ENCODE measurements at places on chromosomes 4 and X. TPM values are rescaled to one million over a fixed set of nuclear protein-coding genes. Genes with fewer than 3 reads are reported as not detected.

Gene MEPE
- total RNA-seq: not detected

Gene TLR8
- not detected for total RNA-seq

Gene AFF1
- 110 TPM for total RNA-seq

DNA sequence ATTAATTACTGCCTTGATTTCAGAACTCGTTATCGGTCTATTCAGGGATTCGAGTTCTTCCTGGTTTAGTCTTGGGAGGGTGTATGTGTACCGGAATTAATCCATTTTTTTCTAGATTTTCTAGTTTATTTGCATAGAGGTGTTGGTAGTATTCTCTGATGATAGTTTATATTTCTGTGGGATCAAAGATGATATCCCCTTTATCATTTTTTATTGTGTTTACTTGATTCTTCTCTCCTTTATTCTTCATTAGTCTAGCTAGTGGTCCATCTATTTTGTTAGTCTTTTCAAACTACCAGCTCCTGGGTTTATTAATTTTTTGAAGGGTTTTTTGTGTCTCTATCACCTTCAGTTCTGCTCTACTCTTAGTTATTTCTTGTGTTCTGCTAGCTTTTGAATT, 32.1 kb downstream of the CDX4 start:
- no peak overlapping the region for H3K4me3 ChIP-seq
- no peaks in the 10 kb centered on the region for H3K36me3 ChIP-seq
- no peaks in the 10 kb centered on the region for H3K27me3 ChIP-seq
- no peak overlapping the region for H3K27ac ChIP-seq
- H3K4me1 ChIP-seq: no peaks in the 10 kb centered on the region
- no peak for DNase-seq

DNA sequence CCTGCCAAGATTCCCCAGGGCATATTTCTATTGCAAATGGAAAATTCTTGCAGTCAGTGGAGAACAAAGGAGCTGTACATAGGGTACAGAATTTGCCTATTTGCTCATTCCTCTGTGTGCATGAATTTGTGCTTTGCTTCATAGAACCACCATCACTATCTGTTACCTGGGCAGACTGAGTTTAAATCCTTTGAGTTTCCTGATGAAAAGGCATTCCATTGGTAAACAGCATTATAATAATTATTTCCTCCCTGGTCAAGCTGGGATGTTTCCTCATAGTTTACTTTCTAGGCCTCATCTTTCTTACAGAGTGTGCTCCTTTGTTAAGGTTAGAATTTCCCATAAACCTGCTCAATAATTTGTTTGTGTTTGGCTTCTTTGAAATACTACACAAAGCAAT, 809 bp upstream of the SLC6A14 start:
- no peak for DNase-seq
- no peaks in the 10 kb centered on the region for H3K4me1 ChIP-seq
- H3K27me3 ChIP-seq: no peaks in the 10 kb centered on the region
- no peak overlapping the region for H3K4me3 ChIP-seq
- no peaks in the 10 kb centered on the region for H3K36me3 ChIP-seq

Gene FABP2
- not detected for total RNA-seq

DNA sequence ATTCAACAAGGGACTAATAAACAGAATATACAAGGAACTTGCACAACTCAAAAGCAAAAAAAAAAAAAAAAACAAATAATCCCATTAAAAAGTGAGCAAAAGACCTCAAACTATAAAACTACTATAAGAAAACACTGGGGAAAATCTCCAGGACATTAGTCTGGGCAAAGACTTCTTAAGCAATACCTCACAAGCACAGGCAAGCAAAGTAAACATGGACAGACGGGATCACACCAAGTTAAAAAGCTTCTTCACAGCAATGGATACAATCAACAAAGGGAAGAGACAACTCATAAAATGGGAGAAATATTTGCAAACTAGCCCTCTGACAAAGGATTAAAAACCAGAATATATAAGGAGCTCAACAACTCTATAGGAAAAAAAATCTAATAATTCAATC, 17.1 kb upstream of the BMP15 start:
- no peak overlapping the region for H3K4me3 ChIP-seq
- no peak for DNase-seq
- H3K36me3 ChIP-seq: no peaks in the 10 kb centered on the region
- H3K27me3 ChIP-seq: peaks cover 11% of the 10 kb centered on the region
- H3K4me1 ChIP-seq: no peaks in the 10 kb centered on the region
- no peak overlapping the region for H3K27ac ChIP-seq

- DNase-seq: no peak
- H3K27ac ChIP-seq: no peak overlapping the region
- H3K27me3 ChIP-seq: no peaks in the 10 kb centered on the region
- H3K4me3 ChIP-seq: no peak overlapping the region
These were observed 119.6 kb downstream of the PDLIM5 start for GRCh38 chr4:94571298-94571697.

DNA sequence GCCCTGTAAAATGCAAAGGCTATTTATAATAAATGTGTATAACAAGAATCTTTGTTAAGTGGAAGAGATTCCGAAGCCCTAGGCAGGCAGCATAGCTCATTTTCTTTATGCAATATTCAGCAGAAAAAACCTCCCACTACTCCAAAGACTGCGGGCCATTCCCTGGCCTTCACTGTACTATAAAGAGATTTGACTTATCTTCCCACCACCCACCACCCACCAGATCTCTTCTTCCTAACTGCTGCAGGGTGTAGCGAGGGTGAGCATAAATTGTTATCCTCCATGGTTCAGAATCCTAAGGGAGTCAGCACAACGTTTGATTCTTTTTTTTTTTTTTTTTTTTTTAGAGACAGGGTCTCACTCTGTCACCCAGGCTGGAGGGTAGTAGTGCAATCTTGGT, 114.8 kb downstream of the NSUN7 start:
- no peaks in the 10 kb centered on the region for H3K36me3 ChIP-seq
- no peaks in the 10 kb centered on the region for H3K27me3 ChIP-seq
- DNase-seq: no peak
- no peak overlapping the region for H3K4me3 ChIP-seq
- no peak overlapping the region for H3K27ac ChIP-seq
- H3K4me1 ChIP-seq: no peaks in the 10 kb centered on the region

DNA sequence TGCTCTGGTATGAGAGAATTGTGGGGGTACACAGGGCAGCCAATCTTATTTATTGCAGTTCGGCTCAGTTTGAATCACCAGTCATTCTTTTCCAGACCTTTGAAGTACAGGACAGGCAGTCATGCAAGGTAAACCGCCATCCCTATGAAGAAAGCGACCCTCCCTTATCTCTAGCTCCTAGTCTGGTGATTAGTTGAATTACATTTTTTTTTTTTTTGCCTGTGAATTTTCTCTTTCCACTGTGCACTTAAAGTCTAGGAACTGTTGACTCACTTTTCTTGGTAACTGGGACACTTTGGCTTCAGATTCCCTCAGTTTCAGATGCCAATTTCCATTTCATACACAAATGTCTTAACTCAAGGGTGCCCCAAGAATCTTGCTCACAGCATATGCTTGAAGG, 82.4 kb upstream of the FAM9C start:
- H3K27me3 ChIP-seq: no peaks in the 10 kb centered on the region
- H3K36me3 ChIP-seq: no peaks in the 10 kb centered on the region
- no peak overlapping the region for H3K4me3 ChIP-seq
- H3K27ac ChIP-seq: no peak overlapping the region
- DNase-seq: no peak
- peaks cover 20% of the 10 kb centered on the region for H3K4me1 ChIP-seq

- H3K4me3 ChIP-seq: no peak overlapping the region
- no peak overlapping the region for H3K27ac ChIP-seq
- no peaks in the 10 kb centered on the region for H3K36me3 ChIP-seq
- DNase-seq: no peak
These were observed 177.1 kb downstream of the UNC5C start for GRCh38 chr4:95371476-95372224.

Gene KLB
- not detected for total RNA-seq

DNA sequence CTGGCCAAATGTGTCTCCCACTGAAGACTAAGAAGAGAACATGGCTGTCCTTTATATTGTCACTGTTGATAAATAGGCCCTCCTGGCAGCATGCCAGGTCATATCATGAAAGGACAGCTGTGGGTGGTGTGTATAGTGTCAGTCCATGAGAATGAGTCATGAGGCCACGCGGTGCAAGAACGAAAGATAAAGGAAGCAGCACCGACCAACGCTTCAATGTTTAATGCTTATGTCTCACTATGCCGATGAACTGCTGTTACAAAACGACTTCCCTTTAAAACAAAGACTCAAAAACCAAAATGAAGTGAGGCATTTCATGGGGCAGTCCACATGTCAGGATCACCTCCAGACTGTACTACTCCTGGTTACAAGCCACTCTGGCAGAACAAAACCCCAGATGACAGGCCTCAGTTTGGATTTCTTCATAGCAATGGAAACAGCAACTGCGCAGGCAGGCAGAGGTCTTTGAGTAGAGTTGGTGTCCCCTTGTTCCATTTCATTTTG, 5.2 kb upstream of the TCEANC start:
- peak; percentile 42 for DNase-seq
- H3K36me3 ChIP-seq: no peaks in the 10 kb centered on the region
- no peak overlapping the region for H3K4me3 ChIP-seq
- H3K4me1 ChIP-seq: peaks cover 6% of the 10 kb centered on the region
- no peaks in the 10 kb centered on the region for H3K27me3 ChIP-seq

Gene TEX13D
- total RNA-seq: not detected

- no peak overlapping the region for H3K27ac ChIP-seq
- H3K4me1 ChIP-seq: no peaks in the 10 kb centered on the region
- no peaks in the 10 kb centered on the region for H3K27me3 ChIP-seq
- no peaks in the 10 kb centered on the region for H3K36me3 ChIP-seq
- DNase-seq: no peak
- no peak overlapping the region for H3K4me3 ChIP-seq
These were observed 100.2 kb upstream of the MED14 start for GRCh38 chrX:40835526-40835925.

Gene FHDC1
- total RNA-seq: 0.08 TPM

Gene RPS6KA6
- total RNA-seq: 0.37 TPM
